ENCODE measurements at places on chromosomes 11 and 22. TPM values are rescaled to one million over a fixed set of nuclear protein-coding genes. Genes with fewer than 3 reads are reported as not detected.

The ELMOD1 gene
- total RNA-seq = under 0.01 TPM

The AAMDC gene
- 46.9 TPM for total RNA-seq

The SERHL2 gene
- 9.0 TPM for total RNA-seq

The DAGLA gene
- total RNA-seq = 1.9 TPM

The OR52I2 gene
- total RNA-seq = not detected

The OR5D16 gene
- not detected for total RNA-seq

The IRAG1 gene
- total RNA-seq = 6.8 TPM

The LMNTD2 gene
- not detected for total RNA-seq

The INPP5J gene
- total RNA-seq = 0.16 TPM

The DRG1 gene
- 86.5 TPM for total RNA-seq

The GPHA2 gene
- not detected for total RNA-seq

The PES1 gene
- total RNA-seq = 77.9 TPM

The OR5P2 gene
- not detected for total RNA-seq

The CELF1 gene
- 60.3 TPM for total RNA-seq

The OR8H1 gene
- not detected for total RNA-seq

The FKBP2 gene
- 76.0 TPM for total RNA-seq

All from bronchial smooth muscle cell (primary cell).